ENCODE measurements at places on chromosomes 12 and 14.

DNA sequence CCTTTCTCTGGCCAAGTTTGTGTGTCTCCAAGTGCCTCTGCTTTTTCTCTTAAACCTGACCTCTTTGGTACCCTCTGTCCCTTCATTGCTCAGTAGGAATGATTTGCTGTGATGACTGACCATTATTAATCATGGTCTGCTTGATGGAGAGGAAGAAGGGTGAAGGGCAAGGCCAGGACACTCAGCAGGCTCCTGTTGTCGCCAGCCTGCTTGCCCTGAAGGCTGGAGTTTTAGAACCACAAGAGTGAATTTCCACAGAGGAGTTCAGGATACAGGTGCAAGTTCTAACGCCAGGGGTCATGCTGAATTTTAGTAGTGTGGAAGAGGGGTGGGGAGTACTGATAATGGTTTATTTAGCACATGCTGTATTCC is 2.8 kb upstream of the ITGA5 start:
- no peak for DNase-seq

GRCh38 chr12:47755655-47756562 is 2.8 kb downstream of the RAPGEF3 start:
- DNase-seq = no peak

DNA sequence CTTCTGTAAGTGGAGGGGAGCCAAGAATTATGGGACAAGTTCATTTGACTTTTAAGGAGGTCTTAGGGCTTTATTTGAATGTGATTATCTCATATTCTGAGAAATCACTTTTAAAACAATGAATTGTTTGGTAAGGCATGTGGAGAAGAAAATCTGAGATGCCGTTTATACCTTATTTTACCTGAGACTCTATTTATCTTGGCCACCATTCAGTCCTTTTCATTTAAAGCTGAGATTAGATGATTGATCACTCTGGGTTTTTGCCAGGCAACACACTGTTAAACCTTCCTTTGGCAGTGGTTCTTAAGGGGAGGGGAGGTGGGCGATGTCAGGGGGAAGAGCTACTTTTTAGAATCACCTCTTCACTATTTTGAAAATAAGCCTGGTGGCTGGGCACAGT is 11.4 kb downstream of the CAND1 start:
- no peak for DNase-seq

DNA sequence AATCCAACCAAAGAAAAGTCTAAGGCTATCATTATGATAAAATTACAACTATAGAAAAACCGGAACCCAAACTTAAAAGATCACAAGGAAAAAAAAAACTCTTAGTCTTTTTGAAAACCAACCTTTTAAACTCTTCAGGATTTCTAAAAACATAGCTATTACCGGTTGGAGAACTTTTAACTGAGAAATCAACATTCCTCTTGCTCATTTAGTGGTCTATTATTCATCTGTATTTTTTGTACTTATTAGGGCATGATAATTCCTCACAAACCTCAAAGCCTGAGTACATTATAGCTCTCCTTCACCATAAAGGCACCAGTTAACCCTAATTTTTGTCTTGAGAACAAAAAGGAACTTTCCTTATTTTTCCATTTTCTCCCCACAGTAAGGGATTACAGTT is 10.4 kb downstream of the LUM start:
- no peak for DNase-seq

GRCh38 chr14:91876492-91876891 is 9.2 kb upstream of the TC2N start:
- no peak for DNase-seq

- DNase-seq = no peak
These were observed 57.9 kb downstream of the FUT8 start for GRCh38 chr14:65470404-65470880.

GRCh38 chr14:59427653-59428580 is 37.3 kb downstream of the GPR135 start:
- no peak for DNase-seq

DNA sequence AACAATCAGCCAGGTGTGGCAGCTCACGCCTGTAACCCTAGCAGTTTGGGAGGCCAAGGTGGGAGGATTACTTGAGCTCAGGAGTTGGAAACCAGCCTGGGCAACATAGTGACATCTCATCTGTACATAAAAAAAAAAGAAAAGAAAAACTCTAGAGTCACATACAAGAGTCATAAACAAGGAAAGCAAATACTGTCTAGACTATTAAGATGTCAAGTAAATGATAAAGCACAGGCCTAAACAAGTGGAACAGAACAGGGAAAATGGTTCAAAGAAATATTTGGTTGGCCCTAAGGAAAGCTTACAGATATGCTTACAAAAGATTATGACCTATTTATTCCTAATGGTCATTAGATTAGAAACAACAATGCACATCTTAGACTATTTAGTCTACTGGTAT is 12.3 kb downstream of the CDK17 start:
- no peak for DNase-seq

GRCh38 chr14:72104011-72104613 is 171.9 kb downstream of the RGS6 start:
- no peak for DNase-seq

DNA sequence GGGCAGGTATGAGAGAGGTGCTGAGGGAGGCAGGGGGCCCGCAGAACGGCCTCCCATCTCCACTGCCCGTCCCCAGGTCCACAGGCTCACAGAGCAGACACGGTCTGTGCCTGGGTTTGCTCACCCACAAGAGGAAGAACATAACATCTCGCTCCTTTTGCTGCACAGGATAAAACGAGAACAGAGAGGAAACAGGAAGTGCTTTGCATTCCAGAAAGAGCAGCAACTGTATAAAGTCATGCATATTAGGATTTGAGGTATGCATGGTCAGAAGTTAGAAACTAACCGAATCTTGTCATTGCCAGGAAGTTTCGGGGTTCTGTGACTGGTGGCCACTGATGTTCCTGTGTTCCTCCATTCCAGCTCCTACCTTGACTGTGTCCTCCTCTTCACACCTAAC is 25.0 kb downstream of the NTF3 start:
- DNase-seq = peak; percentile 74

DNA sequence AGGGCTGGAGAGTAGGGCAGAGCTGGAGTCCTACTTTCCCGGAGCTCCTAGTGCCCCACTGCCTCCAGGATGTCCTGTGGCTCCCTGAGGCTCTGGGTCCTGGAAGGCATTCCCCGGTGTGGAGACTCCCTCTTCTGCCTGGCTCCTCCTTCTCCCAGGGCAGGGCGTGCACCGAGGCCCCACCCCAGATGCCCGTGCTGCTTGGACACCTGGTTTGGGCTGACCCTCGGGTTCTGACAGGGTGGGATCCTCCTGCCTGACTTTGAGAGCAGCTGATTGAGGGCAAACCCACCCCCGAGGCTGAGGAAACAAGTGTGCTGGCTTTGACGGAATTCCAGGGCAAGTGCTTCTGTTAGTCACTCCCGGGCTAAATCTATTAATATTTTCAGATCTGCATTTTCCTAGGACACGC is 15.4 kb downstream of the TEAD4 start:
- no peak for DNase-seq

- peak; percentile 2 for DNase-seq
These were observed 69.9 kb upstream of the CNTN1 start for GRCh38 chr12:40622246-40622838.

- peak; percentile 38 for DNase-seq
These were observed 25.5 kb upstream of the TXNRD1 start for GRCh38 chr12:104189915-104190555.

DNA sequence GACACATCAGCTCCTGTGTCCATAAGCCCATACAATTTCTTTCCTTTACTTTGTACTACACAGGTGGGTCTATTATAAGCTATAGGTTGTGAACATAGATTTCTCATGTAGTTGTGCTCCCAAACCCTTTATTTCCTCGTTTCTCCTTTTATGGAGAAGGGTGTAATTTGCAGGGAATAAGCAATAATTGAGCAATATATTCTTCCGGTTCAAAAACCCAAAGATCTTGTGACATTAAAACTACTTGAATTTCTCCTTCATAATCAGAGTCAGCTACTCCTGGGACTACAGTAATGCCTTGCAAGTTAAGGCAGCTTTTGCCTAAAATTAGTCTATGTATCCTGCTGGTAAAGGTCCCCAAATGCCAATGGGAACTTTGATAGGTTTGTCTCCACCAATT is 19.1 kb upstream of the MAPKAPK5 start:
- DNase-seq = no peak

DNA sequence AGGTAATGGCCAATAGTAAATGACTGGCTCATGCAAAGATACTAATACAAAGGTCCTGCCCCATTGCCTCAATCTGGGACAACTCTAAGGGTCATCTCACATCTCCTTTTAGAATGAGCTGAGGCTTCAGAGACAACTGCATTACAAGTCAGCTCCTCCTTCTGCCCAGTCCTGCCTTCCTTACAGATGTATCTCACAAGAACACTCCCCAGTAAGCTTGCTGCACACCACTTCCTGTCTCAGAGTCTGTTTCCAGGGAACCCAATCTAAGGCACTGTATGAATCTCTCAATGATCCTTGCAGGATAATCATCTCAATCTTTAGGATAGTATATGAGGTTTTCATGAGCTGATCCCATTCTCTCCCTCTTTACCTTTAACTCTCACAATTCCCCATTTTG is 57.8 kb upstream of the ZDHHC17 start:
- no peak for DNase-seq

DNA sequence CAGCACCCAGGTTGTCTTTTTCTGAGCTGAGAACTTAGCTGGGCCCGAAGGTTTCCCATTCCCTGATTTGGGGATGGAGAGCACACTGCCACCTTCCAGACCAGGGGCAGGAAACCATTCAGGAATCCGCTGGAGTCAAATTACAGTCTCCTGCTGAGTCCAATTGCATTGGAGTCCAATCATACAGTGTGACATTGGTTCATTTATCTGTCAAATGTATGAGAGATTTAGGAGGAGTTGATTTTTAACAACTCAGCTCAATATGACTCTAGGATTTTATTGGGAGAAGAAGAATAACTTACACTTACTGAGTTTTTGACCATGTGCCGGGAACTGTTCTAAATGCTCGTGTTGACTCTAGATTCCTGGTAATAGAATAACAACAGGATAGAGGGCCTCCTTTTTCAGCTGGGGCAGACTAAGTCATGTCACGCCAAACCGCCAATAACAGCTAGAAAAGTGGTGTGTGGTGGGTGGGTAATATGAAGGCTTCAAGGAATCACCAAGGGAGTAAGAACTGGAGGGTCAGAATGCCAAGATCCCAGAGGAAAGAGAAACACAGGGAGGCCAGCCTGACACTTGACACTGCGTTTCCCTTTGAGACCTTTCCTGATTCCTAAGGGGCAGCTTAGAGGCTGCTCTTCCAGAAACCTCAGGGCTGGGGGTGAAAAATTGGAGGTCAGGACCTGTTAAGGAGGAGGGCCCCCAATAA is 11.5 kb downstream of the SYNDIG1L start:
- no peak for DNase-seq

GRCh38 chr12:123267991-123268843 is 3.4 kb downstream of the CDK2AP1 start:
- DNase-seq = no peak

GRCh38 chr14:91354979-91355685 is 62.5 kb downstream of the CCDC88C start:
- DNase-seq = no peak

DNA sequence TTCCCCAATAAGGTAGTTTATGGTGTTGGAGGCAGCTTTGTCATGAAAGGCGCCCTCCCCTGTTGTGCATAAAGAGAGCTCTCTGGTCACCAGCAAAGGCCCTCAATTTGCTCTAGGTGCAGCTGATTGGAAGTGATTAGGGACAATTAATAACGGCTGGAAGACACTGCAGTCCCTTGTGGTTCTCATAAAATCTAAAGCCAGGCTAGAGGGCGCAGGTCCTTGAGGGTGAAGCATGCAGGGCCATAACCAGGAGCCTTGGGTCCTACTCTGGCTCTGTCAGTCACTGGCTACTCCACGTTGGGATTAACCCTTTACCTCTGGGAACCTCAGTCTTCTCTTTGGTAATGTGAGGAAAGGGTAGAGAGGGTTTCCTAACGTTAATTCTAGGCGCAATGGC is 1.9 kb downstream of the DAAM1 start:
- DNase-seq = no peak

- no peak for DNase-seq
These were observed 67.8 kb downstream of the GALNT8 start for GRCh38 chr12:4787965-4788364.

GRCh38 chr14:37580146-37580545 is 14.9 kb downstream of the FOXA1 start:
- no peak for DNase-seq

DNA sequence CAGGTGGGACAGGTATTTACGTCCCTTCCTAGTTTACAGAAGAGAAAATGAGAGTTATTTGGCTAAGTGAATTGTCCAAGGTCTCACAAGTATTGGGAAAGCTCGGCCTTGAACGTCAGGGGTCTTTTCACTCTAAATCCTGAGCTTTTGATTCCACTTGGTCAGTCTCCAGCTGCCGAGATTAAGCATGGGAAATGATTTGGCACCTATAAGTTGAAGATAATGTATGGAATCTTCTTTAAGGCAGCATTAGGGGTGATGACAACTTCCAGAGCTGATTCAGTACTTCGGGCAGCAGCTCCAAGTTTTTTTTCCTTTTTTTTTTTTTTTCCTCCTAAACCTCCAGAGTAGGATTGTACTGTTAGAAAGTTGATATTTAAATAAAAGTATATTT is 722 bp downstream of the FAM234B start:
- no peak for DNase-seq

- DNase-seq = no peak
These were observed 21.5 kb downstream of the P2RX2 start for GRCh38 chr12:132639956-132640520.

GRCh38 chr12:71710276-71711125 is 24.6 kb downstream of the TMEM19 start:
- peak; percentile 45 for DNase-seq

DNA sequence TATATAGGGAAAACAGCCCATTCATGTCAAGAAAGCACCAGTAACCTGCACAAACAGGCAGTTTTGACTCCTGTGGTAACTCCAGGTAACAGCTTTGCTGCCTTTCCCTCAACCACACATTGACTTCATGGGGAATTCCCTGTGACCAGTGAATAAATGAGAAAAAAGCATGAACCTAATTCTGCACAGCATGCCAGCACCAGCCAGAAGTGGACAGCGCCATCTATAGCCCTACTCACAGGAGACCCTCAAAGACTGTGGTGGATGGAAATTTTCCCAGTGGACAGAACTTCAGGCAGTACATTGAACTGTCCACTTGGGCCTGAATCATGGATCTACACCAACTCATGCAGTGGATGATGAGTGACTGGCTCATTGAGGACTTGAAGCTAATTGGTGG is 152.1 kb downstream of the SLC8A3 start:
- DNase-seq = no peak

DNA sequence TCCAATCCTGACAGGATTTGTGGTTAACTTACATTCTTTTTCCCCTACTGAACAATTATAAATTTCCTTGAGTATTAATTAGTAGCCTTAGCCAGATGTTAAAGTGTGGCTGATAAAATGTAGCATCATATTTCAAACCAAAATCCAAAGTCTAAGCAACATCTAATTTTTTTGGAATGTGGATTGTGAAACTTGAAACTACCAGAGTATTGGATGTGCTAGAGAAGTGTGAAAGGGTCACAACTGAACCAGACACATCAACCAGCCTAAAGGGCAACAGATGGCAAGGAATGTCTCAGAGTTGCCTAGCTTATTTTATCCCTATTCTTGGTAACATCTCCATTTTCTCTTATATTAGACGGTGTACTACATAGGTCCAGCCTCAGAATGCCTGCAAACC is 153.1 kb upstream of the DCN start:
- DNase-seq = no peak

- DNase-seq = no peak
These were observed 397.7 kb upstream of the RGS6 start for GRCh38 chr14:71534506-71534905.

- DNase-seq = peak; percentile 99
These were observed 24.5 kb downstream of the MOK start for GRCh38 chr14:102280376-102280962.

Measured in GM04503 (cell line).